Renal cortical epithelial cell (primary cell): ENCODE measurements at places on chromosomes 16 and 17. TPM values are rescaled to one million over a fixed set of nuclear protein-coding genes. Genes with fewer than 3 reads are reported as not detected.

DNA sequence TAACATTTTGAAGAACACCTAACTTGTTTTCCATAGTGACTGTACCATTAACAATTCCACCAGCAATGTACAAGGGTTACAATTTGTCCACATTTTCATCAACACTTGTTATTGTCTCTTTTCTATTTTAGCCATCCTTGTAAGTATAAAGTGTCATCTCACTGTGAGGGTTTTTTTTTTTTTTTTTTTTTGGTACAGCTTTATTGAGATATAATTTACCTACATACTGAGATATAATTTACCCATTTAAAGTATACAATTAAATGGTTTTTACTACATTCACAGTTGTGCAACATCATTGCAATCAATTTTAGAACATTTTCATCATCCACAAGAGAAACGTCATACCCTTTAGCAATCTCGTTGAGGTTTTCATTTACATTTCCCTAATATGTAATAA, 17.9 kb upstream of the TMIGD1 start:
- DNase-seq = no peak

- DNase-seq = peak; percentile 68
Measured at GRCh38 chr17:61250335-61250890, 149.2 kb upstream of the TBX2 start.

DNA sequence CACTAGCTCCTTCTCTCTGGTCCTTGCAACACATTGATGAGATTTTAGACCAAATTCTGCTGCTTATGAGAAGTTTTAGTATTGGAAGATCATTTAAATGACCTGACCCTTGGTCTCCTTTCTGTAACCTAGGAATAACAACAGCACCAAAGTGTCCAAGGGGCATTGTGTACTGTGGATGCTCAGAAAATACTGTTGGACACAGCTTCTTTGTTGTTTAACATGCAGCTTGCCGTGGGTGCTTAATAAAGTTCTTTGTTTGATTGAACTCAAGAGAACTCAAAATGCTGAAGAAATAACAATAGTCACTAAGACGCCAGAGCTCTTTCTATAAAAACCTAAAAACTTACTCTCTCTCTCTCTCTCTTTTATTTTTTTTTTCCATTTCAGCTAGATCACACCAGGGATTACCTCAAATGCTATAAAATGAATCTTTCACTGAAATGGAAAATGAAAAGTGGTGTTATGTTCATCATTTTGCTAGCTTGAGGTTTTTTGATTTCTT, 548.9 kb upstream of the CDH8 start:
- DNase-seq = no peak

DNA sequence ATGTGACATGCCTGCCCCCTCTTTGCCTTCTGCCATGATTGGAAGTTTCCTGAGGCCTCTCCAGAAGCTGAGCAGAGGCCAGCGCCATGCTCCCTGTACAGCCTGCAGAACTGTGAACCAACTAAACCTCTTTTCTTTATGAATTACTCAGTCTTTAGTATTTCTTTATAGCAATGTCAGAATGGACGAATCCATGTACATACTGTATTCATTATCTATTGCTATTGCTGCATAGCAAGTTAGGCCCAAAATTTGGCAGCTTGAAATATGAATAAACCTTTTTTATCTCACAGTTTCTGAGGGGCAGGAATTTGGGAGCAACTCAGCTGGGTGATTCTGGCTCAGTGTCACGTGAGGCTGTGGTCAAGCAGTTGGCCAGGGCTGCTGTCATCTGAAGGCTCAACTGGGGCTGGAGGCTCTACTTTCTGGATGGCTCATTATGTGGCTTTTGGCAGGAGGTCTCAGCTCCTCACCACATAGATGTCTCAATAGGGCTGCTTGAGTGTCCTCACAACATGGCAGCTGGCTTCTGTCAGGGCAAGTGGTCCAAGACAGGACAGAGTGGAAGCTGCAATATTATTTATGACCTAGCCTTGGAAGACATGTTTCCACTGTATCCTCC, 40.0 kb downstream of the SOCS1 start:
- DNase-seq = no peak

DNA sequence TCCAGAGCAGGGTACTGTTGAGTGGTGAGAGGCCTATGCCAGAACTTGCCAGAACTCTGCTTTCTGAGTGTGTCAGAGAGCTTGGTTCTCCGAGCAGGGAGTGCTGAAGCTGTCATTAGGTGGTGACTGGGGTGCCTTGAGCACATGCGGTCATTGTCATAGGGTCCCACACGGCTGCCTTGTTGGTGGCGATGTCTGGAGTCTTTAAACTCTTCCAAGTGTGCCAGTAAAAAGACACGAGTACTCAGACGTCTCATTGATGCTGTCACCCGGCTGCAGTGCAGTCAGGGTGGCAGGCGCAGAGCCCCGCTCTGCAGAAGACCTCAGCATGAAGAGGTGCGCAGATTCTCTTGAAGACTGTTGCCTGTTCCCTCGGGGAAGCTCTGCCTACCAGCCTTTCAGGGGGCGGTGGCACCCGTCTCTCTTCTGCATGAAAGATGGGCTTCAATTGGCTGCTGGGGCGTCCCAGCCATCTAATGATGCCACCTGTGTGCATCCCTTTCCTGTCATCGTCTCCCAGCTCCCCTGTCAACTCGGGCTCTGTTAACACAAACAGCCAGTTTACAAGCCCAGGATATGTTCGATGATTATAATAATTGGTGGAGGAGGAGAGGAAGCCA, 58.3 kb downstream of the NKD1 start:
- DNase-seq = no peak

DNA sequence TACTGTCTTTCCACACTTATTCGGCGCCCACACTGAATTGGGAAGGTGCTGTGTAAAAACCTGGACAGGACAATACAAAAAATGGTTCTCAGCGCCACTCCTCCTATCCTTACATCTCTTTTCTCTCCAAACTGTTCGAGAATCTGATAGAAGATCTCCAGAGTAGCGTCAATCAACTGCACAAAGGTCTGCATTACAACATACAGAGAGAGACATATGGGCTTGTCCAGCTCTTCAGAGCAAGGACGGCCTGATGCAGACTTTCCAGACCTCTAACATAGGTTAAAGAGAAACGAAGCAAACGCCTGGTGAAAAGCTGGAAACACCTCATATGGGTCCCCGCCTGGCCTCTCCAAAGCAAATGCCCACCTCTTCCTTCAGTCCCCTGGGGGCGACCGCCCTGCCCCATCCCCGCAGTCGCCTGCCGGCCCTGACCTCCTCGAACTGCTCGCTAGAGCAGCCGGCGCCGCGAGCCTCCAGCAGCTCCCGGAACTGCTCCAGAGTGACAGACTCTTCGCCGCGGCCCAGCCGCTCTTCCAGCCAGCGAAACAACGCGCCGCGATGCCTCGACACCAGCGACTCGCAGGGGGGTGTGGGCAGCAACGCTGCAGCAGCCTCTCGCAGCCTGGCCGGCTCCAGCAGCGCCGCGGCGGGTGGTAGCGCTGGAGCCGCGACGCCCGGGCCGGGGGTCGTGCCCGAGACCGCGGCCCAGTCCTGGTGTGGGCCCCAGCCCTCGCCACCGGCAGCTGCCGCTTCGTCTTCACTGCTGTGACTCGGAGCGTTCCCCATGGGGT, 526 bp downstream of the ZZEF1 start:
- DNase-seq = no peak

GRCh38 chr17:82569621-82570020, 50.1 kb downstream of the FOXK2 start:
- DNase-seq = no peak

- DNase-seq = no peak
Measured at GRCh38 chr17:3812284-3812683, 11.3 kb upstream of the ITGAE start.

DNA sequence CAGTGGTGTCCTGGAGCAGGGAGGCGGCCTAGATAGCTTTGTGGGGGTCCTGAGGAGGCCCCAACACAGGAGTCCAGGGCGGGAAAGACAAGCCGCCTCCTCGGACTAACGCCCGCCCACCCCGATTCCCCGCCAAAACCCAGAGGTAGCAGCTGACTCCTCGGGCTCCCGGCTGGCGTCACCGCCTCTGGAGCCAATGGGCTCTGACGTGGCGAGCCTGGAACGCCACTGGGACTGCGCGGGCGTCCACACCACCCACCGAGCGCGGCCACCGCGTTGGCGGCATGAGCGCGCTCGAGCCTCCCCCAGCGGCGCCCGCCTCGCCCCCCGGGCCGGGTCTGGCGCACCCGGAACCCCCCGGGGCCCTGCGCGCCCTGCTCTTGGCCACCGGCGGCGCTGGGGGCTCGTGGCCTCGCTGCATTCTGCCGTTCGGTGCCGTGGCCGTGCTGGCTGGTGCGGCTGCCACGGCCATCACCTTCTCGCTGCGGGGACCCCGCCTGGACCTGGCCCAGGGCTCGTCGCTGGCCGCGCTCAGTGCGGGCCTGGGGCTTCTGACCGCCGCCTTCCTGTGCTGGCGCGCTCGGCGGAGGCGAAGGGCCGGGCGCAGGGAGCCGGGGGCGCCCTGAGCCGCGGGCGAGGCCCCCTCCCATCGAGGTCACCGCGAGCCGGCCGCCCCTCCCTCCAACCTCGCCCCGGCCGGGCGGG, 3.4 kb upstream of the NTN3 start:
- no peak for DNase-seq

GRCh38 chr16:57152096-57153093, 33.4 kb downstream of the PSME3IP1 start:
- DNase-seq = no peak

DNA sequence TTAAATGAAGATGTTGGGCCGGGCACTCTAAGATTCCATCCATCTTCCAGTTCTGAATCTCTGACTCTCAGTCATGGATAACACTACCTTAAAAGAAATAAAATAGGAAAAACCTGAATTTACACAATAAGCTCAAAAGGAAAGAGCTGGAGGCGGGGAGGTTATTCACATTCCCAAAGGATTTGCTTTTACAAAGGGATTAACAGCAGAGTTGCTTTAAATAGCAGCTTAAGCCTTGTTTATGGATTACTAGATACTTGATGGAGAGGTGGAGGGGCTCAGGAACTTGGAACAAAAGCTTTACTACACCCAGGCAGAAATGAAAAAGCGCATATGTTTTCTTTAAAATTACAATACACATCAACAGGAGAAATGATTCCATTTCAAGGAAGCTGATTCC, 84.5 kb downstream of the XYLT1 start:
- DNase-seq = no peak

DNA sequence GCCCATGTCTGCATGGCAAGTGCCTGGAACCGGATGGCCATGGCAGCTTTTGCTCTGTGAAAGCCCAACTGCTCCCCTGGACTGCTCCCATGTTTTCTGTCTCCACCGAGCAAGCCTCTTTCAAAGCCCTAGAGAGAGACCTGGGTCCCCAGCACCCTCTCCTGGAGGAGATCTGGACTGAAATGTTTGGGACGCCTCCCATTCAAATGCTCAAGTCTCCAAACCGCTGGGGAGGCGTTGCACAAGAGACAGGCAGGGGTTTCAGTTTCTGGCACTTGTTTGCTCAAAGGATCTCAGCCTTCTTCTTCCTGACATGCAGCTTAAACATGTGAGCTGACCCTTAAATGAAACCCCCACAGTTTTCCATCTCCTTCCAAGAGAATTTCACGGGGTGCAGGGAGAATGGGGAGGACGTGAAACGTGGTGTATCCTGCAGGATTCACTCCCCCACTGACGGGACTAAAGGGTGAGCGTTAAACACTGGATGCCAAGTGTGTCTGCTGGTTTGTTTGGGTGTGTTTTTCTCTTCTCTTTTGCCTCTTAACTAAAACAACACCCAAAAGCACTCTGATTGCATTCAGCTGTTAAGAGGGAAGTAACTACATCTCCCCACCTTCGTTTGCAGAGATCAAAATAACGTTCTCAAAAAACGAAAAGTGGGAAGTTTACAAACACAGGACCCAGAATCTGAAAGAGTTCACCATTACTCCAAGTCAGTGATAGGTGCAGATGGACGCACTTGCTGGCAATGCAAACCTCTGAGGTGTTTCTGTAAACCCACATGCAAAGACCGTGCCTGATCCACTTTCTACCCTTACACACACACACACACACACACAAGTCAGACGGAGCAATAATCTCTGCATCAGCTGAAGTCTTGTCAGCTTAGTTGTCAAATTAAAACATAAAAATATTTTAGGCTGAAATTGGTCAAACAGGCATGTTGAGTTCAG, 256.9 kb downstream of the C16orf95 start:
- no peak for DNase-seq

GRCh38 chr17:47898241-47898640, 2.2 kb downstream of the SP2 start:
- DNase-seq = no peak

DNA sequence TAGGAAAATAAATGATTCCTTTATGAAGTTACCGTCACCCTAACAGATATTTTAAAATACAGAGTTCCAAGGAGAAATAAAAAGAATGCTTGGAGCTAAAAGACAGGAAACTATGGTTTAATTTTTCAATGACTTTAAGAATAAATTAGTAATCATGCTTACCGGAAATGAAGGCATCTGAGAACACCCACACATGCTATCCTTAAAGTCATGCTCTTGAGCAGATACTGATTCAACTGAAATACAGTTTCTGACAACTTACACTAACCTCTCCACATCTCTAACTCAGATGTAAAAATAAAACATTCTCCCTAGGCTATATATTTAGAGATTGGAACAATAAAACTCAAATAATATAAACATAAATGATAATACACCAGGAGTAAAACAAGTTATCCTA, 7.8 kb downstream of the PSMD12 start:
- DNase-seq = no peak

DNA sequence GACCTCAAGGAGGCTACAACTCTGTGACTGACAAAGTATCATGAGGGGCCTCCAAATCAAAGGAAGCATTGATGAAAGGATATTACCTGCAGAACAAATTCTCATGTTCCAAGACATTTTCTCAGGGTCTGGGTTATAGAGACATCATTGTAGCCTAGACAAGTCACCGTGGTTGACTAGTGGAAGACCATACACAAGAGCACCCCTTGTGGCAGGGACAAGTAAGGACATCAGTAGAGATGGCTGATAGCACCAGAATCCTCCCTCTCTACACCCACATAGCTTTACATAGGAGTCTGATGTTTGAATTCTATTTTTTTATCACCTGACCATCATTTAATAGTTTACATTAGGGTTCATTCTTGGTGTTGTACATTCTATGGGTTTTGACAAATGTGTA, 32.5 kb upstream of the CDH8 start:
- DNase-seq = no peak

GRCh38 chr16:10637337-10638037, 57.1 kb upstream of the EMP2 start:
- DNase-seq = peak; percentile 39

DNA sequence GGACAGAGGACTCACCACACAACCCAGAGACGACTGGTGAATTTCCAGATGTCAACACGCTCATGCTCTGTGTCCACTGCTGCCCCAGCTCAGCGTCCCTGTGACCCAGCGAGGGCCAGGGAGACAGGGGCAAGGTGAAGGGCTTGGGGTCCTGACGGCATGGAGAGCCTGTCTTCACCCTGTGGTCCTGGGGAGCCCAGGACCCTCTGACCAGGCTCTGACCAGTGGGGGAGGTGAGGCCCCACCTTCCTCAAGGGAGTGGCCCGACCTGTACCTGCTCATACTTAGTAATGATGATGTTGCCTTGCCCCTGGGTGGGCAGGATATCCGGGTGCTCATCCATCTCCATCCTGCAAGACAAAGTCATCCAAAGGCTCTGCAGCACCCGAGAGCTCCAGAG, 39.8 kb downstream of the TNFRSF13B start:
- DNase-seq = no peak

The EZH1 gene
- total RNA-seq = 8.2 and 21.2 TPM in 2 replicates

The TM4SF5 gene
- total RNA-seq = not detected in 2 replicates

The CD300LB gene
- total RNA-seq = not detected in 2 replicates

The AURKB gene
- total RNA-seq = 1.0 and 27.8 TPM in 2 replicates

The GAA gene
- total RNA-seq = 12.3 and 117 TPM in 2 replicates

The SERPINF2 gene
- 0.87 and 9.6 TPM in 2 replicates for total RNA-seq

The CSF3 gene
- total RNA-seq = not detected in 2 replicates

The DPEP3 gene
- not detected in 2 replicates for total RNA-seq

The FZD2 gene
- 1.6 and 19.9 TPM in 2 replicates for total RNA-seq
